ENCODE measurements at places on chromosomes 13 and 19.

GRCh38 chr19:1854542-1855039, 6.3 kb upstream of the REXO1 start:
- DNase-seq, result no peak

- DNase-seq, result no peak
These were observed 35.2 kb downstream of the DNM2 start for GRCh38 chr19:10752913-10753704.

GRCh38 chr13:77533875-77534788, 1.4 kb upstream of the SCEL start:
- no peak for DNase-seq

GRCh38 chr19:45251452-45252354, 632 bp downstream of the MARK4 start:
- DNase-seq, result no peak

- no peak for DNase-seq
These were observed 5.8 kb downstream of the BCKDHA start for GRCh38 chr19:41403181-41403970.

DNA sequence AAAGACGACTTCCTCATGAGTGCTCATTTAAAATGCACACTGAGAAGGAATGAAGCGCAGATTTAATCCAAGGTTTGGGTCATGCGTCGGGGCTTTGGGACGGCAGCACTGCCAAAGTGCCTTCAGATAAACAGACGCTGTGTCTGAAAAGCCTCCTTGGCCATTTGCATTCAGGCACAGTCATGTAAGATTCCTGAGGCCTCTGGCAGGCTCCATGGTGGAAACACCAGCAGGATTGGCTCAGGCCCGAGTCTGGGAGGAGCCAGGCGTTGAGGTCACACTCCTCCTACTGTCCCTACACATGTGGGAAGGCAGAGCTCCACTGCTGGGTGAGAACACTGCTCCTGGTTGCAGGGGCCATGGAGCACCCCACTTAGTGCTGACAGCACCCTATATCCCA, 113.3 kb upstream of the KL start:
- no peak for DNase-seq

DNA sequence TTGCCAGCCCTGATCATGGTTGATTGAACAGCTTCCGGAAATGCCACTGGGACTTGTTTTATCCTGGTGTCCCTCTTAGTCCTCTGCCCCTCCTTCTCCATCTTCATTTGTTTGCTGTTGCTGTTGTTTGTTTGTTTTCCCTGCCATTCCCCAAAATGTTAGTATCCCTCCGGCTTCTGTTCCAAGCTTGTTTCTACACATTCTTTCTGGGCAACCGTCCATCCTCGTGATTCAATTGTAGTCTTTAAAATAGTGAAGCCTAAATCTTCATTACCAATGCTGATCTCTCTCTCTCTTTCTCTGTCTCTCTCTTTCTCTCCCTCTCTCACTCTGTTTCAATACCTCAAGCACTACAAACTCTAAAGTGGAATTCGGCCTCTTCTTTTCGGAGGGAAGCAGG, 649.3 kb upstream of the ARGLU1 start:
- no peak for DNase-seq

DNA sequence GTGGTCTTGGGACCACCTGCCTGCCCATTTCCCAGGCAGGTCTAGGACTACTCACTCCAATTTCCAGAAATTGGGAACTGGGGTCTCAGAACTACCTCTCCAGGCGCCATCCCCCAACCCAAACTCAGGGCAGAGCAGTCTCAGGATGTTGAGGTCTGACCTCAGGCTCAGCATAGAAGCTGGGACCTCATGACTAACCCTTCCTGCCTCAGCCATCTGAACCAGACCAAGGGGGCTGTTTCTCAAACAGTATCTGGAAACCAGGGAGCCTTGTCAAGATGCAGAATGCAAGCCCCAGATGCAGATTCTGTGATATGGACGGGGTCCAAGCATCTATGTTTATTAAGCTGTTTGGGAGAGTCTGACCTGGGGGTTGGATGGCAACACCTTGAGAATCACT, 1.3 kb downstream of the FBXW9 start:
- DNase-seq, result no peak

GRCh38 chr13:70955887-70956286, 847.6 kb upstream of the KLHL1 start:
- DNase-seq, result no peak

GRCh38 chr19:47414469-47414868, 4.9 kb downstream of the MEIS3 start:
- DNase-seq, result no peak

DNA sequence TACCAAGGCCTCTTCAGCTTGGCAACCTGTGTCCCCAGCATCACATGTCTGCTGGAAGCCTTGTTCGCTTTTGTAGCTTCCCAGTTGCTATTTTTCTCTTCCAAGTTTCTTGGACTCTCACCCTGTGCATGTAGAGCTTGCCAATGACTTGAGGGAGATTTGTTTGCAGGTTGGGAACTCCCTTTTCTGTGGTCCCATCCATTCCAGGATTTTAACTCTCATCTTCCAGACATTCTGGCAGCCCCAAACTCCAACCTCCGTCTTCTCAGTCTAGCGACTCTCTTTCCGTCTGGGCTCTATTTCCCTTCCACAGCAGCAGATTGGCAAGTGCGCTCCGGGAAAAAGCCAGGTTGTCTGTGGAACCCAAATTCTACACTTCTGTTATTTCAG, 9.0 kb downstream of the PLAUR start:
- no peak for DNase-seq

DNA sequence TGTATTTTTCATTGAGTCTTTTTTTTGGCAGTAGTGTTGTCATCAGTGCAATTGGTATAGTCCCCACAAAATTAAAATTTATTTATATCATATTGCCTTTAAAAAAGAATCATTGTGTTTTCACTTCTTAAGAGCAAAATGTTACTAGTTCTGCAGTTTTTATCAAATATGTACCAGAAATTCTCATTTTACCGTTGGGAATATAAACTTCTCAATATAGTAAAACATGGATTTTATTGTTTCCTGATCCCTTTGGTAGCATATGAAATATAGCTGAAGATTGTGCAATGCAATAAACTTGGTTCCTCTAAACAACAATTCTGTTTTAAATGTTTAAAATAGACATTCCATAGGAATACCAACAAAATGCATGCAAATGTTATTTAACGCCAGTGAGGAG, 306.5 kb upstream of the PCDH20 start:
- no peak for DNase-seq

DNA sequence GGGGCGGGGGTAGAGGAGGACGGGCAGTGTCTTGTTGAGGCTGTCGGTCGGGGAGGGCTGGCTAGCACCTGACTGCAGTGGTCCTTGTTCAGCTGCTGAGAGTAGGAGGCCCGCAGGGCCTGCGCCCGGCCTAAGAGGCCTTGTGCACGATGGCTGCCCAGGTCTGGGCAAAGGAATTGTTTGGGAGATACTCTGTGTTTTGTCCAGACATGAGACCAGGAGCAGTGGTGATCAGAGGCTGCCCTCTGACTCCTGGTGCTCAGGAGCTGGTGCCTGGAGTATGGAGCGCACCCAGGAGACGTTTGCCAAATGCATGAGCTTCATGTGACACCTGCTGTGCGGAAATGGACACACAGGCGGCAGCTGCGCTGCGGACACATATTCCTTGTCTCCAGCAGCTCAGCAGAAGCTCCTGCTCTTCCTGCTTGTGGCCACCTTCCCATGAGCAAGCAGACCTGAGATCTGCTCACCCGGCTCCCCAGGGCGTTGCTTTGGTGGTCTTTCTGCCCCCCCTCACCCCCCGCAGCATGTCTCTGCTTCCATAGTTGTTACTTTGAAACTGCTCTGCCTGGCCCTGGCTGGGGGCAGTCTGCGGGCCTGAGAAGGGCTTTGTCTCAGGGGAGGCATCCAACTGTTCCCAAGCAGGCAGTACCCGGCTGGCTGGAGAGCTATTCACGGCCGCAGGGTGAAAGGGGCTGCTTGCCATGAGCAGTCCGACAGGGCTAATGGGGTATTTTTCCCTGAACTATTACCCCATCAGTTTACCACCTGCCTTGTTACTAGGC, 163.9 kb downstream of the TEX29 start:
- DNase-seq, result no peak

- no peak for DNase-seq
These were observed at the start of gene TMTC4 for GRCh38 chr13:100674572-100674871. Gene TMTC4, minus strand, starts transcription at chr13:100674795. Its CDS starts 4,433 bp downstream, at chr13:100670362.

GRCh38 chr19:20318616-20319015, 151.6 kb downstream of the ZNF486 start:
- no peak for DNase-seq

DNA sequence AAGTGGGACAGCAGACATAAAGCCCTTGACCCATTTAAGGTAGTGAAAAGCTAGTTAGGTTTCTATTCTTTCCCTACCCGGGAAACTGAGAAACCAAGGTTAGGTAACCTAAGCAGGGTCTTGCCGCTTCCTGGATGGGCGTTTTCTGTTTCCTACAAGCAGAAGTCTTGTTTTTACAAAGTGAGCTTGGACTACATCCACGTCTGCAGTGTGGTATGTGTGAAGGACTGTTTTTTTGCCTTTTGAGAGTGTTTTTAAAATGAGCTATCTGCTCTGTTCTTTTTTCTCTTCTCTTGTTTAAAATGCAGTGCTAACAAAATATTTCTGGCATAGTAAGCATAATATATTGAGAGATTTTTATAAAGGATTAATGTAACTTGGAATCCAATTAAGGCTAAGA, 49.4 kb downstream of the GPR12 start:
- no peak for DNase-seq

DNA sequence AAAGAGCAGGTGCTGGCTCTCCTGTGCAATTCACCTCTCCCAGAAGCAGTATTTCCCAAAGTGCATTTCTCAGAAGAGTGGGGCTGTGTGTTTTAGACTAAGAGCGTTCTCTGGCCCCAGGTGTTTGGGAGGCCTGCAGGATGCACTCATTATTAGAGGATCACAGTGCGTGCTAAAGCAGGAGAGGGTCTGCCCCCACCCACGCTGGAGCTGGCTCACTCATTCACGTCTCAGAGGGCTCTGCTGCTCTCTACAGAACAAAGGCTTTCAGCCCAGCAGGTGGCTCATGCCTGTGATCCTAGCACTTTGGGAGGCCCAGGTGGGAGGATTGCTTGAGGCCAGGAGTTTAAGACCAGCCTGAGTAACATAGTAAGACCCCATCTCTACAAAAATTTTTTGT, 756.7 kb downstream of the UQCRFS1 start:
- DNase-seq, result no peak

- no peak for DNase-seq
These were observed 12.5 kb upstream of the ZNF675 start for GRCh38 chr19:23699521-23699860.

DNA sequence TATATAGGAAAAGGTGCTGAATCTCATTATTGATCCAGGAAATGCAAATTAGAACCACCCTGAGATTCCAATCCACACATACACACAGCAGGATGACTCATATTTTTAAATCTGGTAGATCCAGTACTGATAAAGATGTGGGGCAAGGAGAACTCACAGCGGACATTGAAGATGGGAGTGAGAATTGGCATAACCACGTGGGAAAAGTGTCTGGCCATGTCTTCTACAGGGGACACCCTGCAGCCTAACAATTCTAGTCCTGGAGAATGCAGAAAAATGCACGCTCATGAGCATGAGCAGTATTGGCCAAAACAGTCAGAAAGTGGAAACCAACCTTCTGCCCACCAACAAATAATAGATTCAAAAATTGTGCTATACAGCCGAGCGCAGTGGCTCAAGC, 13.5 kb upstream of the BCL3 start:
- no peak for DNase-seq

- DNase-seq, result no peak
These were observed 8.0 kb downstream of the ZNF671 start for GRCh38 chr19:57719424-57719823.

GRCh38 chr19:34120846-34121639, 51.3 kb upstream of the LSM14A start:
- DNase-seq, result no peak

DNA sequence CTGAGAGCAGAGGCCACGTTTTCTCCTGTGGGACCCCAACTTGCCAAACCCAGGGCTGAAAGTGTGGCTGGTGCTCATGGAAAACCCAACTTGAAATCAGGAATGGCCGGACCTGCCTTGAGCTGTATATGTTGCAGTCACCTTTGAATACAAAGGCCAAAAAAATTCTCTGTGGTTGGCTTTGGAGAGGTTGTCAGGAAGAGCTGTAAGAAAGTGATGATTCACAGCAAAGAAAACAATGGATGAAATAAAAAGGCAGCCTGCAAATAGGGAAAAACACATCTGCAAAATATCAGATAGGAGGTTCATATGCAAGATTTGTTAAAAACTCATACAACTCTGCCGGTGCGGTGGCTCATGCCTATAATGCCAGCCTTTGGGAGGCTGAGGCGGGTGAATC, 715.8 kb downstream of the UQCRFS1 start:
- DNase-seq, result no peak

DNA sequence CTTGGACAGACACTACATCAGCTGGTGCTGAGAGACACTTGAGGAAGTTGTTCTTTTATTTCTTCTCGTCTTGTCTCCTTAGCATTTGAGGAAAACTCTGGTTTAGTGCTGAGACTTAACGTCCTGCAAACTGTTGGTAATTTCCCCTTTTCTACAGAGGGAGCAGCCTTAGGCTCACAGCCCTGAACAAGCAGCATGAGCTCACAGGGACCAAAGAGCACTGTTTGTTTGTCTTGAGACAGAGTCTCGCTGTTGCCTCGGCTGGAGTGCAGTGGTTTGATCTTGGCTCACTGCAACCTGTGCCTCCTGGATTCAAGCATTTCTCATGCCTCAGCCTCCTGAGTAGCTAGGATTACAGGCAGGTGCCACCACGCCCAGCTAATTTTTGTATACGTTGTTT, 5.5 kb downstream of the ZNF805 start:
- DNase-seq, result no peak

GRCh38 chr19:35512831-35513627, 420 bp downstream of the DMKN start:
- no peak for DNase-seq

- no peak for DNase-seq
These were observed 462.5 kb upstream of the SLITRK5 start for GRCh38 chr13:87208636-87209035.

- DNase-seq, result no peak
These were observed 122.0 kb downstream of the ENOX1 start for GRCh38 chr13:43664700-43665191.

GRCh38 chr13:40383132-40383531, 283.3 kb downstream of the FOXO1 start:
- no peak for DNase-seq

DNA sequence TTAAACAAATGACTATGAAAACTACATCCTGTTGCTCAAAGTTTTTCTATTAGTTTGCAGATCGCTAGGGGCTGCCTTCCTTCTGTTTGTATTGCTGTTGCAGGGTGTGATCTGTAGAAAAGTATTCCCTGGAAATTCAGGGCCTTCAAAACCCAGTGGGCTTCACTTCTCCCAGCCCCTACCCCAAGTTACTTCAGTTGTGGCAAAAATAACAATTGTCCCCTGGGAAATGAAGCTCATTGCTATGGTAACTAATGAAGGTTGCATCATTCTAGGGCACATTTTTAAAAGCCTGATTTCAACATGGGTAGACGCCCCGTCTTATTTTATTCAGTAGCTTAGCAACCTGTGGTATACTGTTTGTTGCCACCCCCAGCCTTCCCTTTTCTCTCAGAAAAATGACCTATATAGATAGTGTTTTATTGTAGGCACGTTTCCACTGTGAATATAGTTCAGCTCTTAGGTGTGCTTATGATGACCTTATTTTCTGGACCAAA, 60.9 kb downstream of the WDFY2 start:
- DNase-seq, result no peak
